ENCODE measurements at places on chromosomes 11 and 22.

GRCh38 chr22:36383110-36383581, 4.6 kb downstream of the MYH9 start:
- DNase-seq = no peak

DNA sequence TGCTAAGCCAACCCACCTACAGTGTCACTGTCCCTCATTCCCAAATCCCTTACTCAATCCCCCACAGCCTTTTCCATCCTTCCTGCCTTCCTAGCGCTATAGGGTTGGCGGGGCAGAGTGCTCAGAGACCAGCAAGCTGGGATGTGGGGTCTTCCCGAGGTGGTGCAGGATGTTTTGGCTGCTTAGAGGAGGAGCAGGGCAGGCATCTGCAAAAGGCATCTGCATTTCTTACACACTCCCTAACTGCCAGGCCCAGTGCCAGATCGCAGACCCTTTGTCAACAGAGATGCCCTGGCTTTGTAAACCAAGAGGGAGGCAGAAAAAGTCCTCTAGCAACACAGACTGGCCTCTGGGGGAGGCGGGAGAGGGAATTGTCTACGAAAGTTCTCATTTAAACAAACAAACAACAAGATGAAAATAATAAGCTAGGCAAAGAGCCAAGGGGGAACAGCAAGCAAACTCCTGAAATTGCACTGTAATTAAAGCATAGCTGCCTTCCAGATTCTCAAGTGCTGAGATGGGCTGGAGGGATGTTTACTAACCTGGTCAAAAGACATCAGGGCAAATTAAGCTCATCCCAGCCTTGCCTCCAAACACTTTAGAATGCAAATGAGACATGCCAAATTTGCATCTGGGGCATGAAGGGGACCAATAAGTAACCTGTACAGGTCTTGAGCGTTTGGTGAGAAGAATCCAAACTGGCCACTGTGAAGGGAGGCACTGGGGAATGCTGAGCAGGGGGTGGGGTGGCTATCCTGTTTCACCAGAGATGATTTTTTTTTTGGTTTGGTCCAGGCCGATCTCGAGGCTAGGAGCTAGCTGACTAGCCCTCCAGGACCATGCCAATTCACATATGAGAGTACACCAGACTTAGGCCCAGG, 38.1 kb upstream of the ADA2 start:
- no peak for DNase-seq

DNA sequence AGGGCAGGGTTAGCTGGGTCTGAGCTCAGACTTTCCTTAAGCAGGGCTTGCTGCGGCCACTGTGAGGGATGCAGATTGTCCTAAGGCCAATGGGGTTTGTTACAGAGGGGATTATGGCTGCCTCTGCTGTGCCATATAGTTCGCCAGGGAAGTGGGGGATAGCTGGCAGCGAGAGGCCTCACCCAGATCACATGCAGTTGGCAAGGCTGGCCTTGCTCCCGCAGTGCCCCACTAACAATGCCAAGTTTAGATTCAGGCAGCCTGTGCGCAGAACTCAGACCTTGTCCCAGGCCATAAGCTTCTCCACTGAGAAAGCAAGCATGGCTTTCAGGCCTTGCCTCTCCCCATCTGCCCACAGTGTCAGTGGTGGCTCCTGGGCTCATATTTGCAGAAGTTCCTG, 4.7 kb upstream of the APOL2 start:
- DNase-seq = no peak

GRCh38 chr11:9020916-9021315, 17.1 kb upstream of the NRIP3 start:
- no peak for DNase-seq

DNA sequence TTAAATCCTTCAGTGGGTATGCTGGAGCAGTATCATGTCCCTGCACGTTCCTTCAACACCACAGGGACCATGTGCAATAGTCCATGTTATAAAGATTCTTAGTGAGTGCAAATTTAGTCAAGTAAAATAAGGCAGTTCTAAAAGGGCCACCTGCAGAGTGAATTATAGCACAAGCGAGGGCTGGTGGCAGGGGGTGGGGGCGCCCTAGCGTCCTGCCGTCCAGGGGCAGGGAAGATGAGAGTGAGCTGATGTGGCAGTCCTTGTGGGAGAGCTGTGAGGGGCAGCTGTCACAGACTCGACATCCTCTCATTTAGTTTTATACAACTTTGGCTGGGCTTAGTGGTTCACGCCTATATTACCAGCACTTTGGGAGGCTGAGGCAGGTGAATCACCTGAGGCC, 29.1 kb downstream of the FAM118A start:
- DNase-seq = no peak

DNA sequence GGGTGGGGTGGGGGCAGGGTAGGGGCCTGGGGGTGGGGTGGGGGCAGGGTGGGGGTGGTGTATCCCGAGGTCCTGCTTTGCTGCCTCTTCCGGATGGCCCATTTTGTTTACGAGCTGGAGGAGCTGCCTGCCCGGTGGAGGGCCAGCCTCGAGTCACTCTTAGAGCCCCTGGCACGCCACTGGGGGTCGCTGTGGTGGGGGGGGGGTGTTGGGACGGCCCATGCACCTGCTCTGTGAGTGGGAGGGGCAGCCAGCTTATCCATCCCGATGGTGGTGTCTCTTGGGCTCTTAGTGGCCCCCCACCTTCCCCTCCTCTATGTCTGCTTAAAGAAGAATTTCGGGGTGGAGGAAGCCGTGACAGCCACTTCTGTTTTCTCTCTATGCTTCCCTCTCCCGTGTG, 24.6 kb downstream of the MRGPRD start:
- DNase-seq = no peak

GRCh38 chr11:127136438-127136837, 135.9 kb upstream of the KIRREL3 start:
- DNase-seq = no peak

DNA sequence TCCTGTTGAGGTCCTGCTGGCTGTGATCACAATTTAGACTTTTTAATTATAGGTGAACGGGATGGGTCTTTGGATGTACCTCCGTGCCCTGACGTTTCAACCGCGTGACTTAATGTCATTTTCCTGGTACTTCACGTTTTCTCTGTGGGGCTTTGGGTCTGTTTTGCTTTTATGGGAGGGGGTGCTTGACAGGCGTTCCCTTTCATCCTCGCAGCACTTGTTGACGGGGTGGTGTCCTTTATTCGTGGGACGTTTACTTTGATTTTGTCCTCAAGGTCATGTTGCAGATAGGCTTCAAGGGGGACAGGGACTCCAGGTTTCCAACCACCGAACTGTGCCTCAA, 994 bp downstream of the PPP6R3 start:
- no peak for DNase-seq

- no peak for DNase-seq
Measured at GRCh38 chr22:26740253-26740652, 82.9 kb downstream of the MIAT start.

- no peak for DNase-seq
Measured at GRCh38 chr11:68969386-68969785, 11.4 kb downstream of the MRGPRD start.

DNA sequence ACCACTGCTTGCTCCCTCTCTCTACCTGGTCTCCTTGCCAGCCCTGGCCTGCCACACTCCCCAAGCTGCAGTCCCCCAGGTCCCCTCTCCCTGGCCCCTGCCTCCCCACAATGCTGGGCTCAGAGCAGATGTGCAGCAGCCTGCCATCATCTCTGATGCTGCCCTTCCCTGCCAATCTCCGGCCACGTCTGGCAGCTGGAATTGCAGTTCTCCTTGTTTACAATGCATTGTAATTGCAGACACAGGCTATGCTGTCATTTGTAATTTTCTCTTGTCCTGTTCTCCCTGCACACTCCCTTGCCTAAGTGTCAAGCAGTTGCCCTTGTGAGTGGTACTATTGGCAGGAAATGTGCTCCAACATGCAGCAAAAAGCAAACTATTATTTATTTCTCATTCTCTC, 222.3 kb downstream of the NTM start:
- DNase-seq = no peak

DNA sequence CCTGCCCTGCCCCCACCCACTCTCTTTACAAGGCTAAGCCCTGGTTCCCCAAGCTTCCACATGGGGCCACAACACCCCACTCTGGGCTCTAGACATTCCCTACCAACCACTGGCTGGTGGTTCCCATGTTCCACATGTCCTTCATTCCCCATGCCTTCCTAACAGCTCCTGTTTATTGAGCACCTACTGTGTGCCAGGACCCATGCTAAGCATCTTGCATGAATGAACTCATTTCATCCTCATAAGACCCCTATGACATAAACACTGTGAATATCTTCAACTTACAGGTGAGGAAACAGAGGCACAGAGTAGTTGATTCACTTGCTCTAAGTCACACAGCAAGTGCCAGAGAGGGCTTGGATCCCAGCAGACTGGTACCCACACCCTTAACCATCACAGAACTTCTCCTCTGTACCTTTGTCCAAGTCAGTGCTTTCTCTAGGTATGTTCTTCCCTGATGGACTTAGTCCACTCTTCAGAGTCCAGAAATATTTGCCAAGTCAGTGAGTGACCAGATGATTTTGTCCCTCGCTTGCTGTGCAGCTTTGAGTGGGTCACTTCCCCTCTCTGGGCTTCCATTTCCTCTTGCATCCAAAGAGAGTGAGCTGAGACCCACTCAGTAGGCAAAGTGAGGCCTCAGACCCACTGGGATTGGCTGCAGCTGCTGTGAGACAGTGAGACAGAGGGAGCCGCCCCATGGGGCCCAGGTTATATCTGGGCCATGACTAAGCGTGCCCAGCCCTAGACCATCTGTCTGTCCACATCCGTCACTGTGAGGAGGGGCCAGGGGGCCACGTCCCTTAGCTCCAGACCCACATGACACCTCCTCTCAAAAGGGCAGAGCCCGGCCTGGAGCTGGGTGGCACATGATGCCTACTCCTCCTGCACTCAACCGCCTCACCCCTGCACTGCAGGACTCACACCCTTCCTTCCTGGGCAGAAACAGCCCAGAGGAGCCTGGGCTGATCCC, 132.4 kb downstream of the MN1 start:
- peak; percentile 85 for DNase-seq

DNA sequence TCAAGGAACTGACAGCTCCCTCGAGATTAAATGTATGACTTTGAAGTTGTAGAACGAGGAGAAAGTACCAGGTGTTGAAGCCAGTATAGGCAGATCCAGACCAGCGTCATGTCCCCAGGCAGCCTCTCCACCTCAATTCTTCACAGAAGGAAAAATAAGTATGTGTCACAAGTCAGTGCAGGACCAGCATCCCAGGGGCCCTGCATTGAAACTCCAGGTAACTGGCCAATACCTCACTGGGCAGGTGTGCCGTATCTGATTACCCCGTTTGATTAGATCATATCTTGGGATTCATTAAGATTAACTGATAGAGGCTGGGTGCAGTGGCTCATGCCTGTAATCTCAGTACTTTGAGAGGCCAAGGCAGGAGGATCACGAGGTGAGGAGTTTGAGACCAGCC, 466.7 kb upstream of the B3GAT1 start:
- no peak for DNase-seq

DNA sequence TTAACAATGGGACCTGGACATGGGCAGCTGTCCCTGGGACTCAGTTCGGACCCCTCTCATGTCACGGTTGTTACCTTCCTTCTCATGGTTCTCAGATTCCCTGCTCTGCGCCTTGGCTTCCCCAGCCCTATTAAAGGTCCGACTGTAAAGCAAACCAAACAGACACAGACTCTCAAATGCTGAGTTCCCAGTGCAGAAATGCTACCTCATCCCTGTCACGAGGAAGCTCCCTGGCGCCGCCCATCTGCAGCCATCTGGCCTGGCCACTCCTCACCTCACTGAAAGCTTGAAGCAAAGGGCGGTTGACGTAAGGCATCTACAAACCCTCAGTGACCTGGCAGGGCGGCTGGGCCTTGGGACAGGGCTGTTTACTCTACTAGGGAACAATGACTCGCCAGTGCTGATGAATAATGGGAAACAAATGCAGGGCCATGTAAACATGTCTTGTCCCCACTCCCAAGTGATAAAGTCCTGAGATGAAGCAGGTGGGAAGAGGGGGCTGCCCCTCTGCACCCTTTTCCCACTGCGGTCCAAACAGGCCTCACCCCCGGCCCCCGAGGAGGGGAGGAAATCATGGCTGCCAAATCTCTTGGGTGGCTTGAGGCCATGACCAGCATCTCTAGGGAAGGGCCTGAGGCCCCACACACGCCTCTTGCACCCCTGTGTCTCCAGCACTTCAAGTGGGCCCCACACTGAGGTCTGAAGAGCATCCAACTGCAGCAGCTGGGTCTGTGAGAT, 49.3 kb downstream of the SCUBE1 start:
- DNase-seq = peak; percentile 74

Data from NCI-H524 treated with DMSO at 0.1 percent for 48 hours (cell line).